ENCODE measurements at places on chromosomes 6 and 20. TPM values are rescaled to one million over a fixed set of nuclear protein-coding genes. Genes with fewer than 3 reads are reported as not detected.

Gene SPATS1
- not detected for total RNA-seq

Gene RPS6KA2
- total RNA-seq, result 45.1 TPM

- H3K4me3 ChIP-seq, result no peak overlapping the region
- peaks cover 46% of the 10 kb centered on the region for H3K4me1 ChIP-seq
- 0 out of 2 replicates have a peak, but pooled peaks cover 7% of the 10 kb centered on the region for H3K36me3 ChIP-seq
- DNase-seq, result peak; percentile 91
These were observed 17.0 kb downstream of the UQCC2 start for GRCh38 chr6:33694401-33694931.

- no peaks in the 10 kb centered on the region for H3K36me3 ChIP-seq
- peaks cover 16% of the 10 kb centered on the region for H3K4me1 ChIP-seq
- H3K27ac ChIP-seq, result peak overlapping the region; percentile 15
- DNase-seq, result peak; percentile 78
- no peaks in the 10 kb centered on the region for H3K27me3 ChIP-seq
These were observed 36.6 kb downstream of the NSFL1C start for GRCh38 chr20:1430004-1430451.

GRCh38 chr6:143149771-143150170 lies 89.1 kb downstream of the AIG1 start:
- H3K27me3 ChIP-seq, result no peaks in the 10 kb centered on the region
- DNase-seq, result peak; percentile 91
- peak overlapping the region; percentile 52 for H3K4me3 ChIP-seq
- peaks cover 14% of the 10 kb centered on the region for H3K4me1 ChIP-seq
- peak overlapping the region; percentile 88 for H3K27ac ChIP-seq
- H3K36me3 ChIP-seq, result no peaks in the 10 kb centered on the region

DNA sequence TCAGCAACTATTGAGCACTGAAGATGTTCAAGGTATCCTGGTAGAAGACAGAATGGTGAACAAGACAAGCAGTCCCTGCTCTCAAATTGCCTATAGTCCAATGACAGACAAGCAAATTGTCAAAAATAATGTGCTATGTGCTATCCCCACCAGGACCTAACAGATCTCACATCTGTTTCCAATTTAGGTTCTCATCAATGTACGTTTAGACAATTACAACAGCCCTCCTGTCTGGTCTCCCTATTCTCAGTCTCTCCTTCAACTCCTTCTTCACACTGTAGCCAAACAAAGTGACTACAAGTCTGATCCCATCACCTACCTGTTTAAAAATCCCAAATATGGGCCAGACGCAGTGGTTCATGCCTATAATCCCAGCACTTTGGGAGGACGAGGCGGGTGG lies 7.5 kb downstream of the TAPBP start:
- DNase-seq, result no peak
- H3K4me3 ChIP-seq, result no peak overlapping the region
- H3K36me3 ChIP-seq, result peaks cover 15% of the 10 kb centered on the region

- H3K4me3 ChIP-seq, result peak overlapping the region; percentile 94
- H3K27ac ChIP-seq, result peak overlapping the region; percentile 90
- DNase-seq, result peak; percentile 50
- H3K27me3 ChIP-seq, result no peaks in the 10 kb centered on the region
- peaks cover 20% of the 10 kb centered on the region for H3K4me1 ChIP-seq
These were observed 1.3 kb upstream of the TAPBP start for GRCh38 chr6:33314943-33315792.

DNA sequence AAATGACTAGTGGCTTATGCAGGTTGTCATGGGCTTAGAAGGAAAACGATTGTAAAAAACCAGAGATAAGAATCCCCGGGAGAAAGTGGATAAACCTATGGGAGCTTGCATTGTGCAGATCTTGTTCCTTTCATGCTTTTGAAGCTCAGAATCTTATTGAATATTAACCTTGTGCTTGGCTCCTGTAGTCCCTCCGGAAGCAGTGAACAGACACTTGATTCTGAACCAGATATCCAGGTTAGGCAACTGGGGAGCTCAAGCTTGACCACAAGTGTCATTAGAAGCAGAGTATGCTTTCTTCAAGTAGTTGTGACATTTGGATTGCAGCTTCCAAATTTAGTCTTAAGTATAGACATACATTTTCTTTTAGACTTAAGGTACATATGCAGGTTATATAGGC lies 212.6 kb upstream of the MOCS1 start:
- H3K36me3 ChIP-seq, result no peaks in the 10 kb centered on the region
- no peaks in the 10 kb centered on the region for H3K4me1 ChIP-seq
- H3K4me3 ChIP-seq, result no peak overlapping the region
- no peak for DNase-seq

DNA sequence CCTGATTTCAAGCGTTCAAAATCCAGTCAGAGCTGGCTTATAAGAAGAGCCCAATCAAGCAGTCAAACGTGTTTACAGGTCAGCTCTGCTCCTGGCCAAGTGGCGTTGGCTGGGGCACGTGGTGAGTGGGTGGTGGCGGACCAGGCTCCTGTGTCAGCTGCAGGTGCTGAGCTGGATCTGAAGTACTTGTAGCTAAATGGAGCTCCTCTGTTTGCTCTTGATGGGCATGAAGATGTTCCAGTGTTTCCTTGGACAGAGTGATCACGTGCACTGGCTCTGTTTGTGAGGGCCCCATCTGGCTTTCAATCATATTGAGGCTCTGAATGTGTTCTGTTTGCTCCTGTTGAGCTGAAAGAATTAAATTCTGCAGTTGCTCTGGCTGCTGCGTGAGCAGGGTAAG lies 10.2 kb upstream of the MICAL1 start:
- H3K27ac ChIP-seq, result no peak overlapping the region
- H3K4me1 ChIP-seq, result no peaks in the 10 kb centered on the region
- no peak for DNase-seq
- peaks cover 52% of the 10 kb centered on the region for H3K36me3 ChIP-seq
- H3K27me3 ChIP-seq, result no peaks in the 10 kb centered on the region
